ENCODE measurements at places on chromosomes 5 and 9.

GRCh38 chr5:58211441-58211840 lies 248.4 kb downstream of the PLK2 start:
- DNase-seq: no peak

DNA sequence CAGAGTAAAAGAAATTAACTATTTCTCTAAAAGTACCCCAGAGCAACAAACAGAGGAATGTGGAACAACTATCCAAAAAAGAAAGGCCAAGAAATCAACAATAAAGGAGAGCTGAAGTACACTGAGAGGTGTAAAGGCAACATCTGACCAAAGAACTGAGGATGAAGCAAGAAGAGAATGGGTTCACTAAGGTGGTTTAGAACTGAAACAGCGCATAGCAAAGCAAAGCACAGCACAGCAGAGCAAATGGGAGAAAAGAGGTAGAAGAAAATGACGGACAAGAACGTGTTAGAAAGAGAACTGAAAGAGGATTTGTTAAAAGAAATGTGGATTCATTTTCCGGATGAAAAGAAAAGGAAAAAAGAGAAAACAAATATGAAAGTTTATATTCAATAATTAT lies 25.8 kb downstream of the RFX3 start:
- no peak for DNase-seq

DNA sequence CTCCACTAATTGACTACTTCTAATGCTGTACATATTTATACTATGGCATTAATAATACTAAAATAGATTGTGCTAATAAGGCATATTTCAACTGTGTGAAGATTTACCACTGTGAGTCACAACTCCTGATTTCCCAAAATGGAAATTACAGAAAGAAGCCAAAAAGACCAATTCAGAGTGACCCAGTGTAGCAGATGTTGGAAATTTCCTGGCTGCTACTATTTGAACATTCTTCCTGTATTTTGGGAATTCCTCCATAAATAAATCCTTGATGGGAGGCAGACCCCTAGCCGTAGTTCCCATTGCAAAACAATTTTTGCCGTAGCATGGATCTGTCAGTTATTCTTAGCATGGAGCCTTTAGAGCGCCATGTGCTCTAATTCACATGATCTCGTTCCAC lies 11.4 kb upstream of the PRUNE2 start:
- DNase-seq: no peak

- no peak for DNase-seq
Observed at GRCh38 chr5:38291355-38291754, 33.0 kb downstream of the EGFLAM start.

- no peak for DNase-seq
Observed at GRCh38 chr9:133707065-133707762, 30.9 kb downstream of the SARDH start.

- no peak for DNase-seq
Observed at GRCh38 chr9:126697330-126697729, 83.6 kb downstream of the LMX1B start.

DNA sequence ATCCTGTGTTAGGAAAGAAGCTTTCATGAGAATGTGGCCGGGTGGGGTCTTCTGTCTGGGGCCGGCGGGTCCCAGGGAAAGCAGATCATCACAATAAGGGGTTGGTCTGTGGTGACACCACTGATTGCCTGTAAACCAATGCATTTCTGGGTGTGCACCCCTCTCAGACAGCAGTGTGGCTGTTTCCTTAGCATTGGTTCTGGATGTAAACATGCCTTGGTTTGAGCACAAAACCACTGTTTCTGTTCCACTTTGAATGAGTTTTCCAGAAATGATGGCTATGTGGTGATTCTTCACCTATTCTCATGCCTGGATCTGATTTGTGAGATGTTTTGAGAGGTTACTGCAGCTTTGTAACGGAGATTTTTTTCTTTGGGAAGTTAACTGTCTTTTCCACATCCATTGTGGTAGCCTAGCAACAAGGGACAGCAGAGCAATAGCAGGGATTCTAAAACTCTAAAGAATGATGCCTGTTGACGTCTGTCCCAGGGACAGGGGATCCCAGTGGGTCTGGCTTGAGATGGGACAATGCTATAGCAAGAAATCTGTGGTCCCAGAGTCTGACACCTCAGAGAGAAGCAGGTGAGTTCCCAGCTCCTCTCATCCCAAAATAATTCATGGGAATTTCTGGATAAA lies at the start of gene CCDC192:
TSS of gene CCDC192 (plus strand) at position 466 of the 636 bp plus-strand sequence. CDS start at position 521, 55 bp downstream.
- no peak for DNase-seq

GRCh38 chr9:132588501-132589147 lies 6.2 kb downstream of the BARHL1 start:
- no peak for DNase-seq

DNA sequence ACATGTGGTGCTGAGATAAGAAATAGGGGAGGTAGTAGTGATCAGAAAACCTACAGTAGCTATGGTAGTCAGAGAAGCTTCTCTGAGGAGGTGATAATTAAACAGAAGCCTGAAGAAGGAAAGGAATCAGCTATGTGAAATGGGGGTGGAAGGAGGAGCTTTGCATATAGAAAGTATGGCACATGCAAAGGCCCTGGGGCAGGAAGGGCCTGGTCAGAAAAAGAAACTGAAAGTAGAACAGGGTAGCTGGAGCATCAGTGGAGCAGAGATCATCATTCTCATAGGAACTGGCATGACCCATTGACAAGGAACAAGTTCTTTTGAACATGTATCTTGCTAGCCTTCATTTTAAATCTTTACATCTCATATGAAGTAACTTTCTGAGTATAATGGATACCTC lies 80.7 kb upstream of the ADRA1B start:
- no peak for DNase-seq

DNA sequence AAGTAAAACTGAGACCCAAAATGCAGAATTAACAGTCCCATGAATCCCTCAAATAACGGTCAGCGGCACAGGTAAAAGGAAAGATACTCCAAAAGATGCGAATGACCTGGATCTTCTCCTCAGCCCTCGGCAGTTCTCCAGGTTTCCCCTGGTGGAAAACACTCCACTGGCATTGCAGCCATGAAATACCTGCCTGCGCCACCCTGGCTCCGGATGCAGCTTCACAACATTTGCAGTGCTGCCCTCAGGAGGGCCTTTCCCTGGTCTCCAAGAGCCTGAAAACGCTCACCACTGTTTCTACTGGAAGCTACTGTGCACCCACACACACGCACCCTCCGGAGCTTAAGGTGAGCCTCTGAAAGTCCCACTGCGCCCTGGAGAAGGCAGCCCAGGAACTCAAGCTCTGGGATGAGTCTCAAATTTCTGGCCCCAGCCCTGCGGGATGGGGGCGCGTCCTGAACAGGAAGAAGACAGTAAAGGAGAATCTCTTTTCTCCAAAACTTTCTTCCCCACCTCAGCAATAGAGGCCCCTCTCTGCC lies 612 bp downstream of the UGT3A2 start:
- DNase-seq: no peak

- DNase-seq: no peak
Observed at GRCh38 chr9:22307013-22307711, 139.5 kb upstream of the DMRTA1 start.

GRCh38 chr5:91381774-91382359 lies 1.2 kb downstream of the ARRDC3 start:
- peak; percentile 66 for DNase-seq

- DNase-seq: no peak
Observed at GRCh38 chr5:142821733-142822487, 51.7 kb downstream of the ARHGAP26 start.

GRCh38 chr9:129289131-129289731 lies 111.2 kb upstream of the IER5L start:
- DNase-seq: no peak

- DNase-seq: no peak
Observed at GRCh38 chr5:180491496-180491895, 2.7 kb upstream of the CNOT6 start.

DNA sequence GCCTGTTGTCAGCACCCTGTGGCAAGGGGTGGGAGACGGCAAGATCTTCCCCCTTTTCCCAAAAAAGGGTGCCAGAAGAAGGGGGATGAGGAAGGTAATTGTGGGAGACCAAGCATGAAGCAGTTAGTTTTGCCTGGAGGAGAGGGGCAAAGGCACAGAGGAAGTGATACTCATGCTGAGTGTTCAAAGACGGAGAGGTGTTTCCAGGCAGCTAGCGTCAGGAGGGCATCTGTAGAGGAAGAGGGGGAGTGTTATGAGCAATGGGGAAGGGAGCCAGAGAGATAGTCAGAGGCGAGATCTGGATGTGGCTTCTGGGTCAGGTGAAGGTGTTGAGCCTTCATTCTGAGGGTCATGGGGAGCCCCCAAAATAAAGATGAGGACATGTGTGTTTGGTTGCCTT lies 26.9 kb upstream of the ADAM19 start:
- DNase-seq: peak; percentile 35

DNA sequence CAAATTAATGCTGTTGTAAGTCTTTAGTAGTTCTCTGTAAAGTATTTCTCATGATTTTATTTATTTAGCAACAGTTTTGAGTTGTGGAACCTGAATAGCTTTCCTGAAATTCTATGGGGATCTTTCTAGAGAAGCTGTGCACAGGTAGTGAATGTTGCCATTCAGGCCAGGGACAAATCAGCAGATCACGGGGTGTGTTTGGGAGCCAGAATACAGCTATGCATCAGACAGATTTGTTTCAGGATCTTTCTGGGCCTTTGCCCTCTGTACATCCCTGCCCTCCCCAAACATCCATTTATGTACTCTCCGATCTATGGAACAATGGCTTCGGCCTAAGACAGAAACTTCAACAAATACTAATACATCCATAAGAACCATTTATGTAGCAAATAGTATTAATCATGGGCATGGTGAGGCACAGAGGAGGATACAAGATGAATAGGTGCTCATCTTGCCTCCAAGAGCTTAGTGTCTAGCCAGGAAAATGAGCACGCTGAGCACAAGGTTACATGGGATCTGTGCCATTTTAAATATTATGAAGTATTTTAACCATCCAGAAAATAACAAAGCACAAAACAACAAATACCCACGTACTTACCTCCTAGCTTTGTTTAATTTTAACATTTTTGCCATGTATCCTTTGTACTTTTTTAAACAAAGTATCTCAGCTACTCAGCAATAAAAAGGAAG lies 13.1 kb downstream of the ARHGEF37 start:
- no peak for DNase-seq

DNA sequence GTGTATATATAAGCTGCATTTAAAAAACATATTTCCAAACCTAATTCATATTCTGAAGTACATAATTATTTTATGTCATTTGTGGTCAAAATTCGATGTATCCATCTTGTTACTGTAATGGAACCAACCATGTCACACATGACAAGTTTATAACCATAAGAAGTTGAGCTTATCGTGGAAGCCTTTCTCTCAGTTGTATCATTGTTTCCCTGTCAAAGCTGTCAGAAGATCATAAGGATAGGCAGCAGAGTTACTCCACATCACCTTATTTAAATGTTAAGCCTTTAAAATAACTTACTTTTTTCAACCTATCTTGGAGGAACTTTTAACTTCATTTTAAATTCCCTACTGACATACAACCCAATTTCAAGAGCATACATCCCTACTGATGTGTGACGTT lies 841.5 kb downstream of the PTPRD start:
- no peak for DNase-seq

- DNase-seq: no peak
Observed at GRCh38 chr5:52356311-52356918, 431.3 kb upstream of the ITGA1 start.

GRCh38 chr9:105678163-105678562 lies 15.9 kb downstream of the TAL2 start:
- DNase-seq: no peak

GRCh38 chr9:114178756-114179450 lies 23.6 kb downstream of the COL27A1 start:
- no peak for DNase-seq

DNA sequence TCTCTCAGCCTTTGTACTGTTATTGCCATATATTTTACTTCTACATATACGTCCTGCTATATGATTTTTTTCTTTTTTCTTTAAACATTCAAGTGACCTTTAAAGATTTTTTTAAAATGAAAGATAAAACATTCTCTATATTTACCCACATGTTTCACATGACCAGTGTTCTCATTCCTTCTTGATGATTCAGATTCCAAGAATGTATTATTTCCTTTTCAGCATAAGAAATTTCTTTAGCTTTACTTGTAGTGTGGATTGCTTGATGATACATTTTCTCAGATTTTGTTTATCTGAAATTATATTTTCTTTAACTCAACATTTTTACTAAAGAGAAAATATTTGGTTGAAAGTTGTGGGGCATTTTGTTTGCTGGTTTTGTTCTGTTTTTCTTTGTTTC lies 792.1 kb downstream of the BRINP1 start:
- no peak for DNase-seq

GRCh38 chr5:87300744-87301143 lies 33.1 kb downstream of the RASA1 start:
- DNase-seq: peak; percentile 45

DNA sequence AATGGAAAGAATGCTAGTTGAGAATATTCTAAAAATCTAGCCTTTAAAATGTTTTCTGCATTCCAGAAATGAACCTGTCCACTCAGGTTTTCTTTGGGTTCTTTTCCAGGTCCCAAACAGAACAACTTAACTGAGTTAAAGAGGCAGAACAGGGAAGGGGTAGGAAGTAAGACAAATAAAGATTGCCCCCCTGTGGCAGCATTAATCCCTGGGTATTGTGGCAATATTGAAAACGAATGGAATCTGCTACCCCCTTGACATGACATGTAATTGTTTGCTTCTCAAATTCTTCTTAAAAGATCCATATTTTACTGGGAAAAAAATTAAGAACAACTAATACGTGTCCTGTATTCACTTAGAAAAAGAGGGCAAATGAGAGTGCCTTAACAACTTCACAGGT lies 9.3 kb upstream of the RBM22 start:
- DNase-seq: no peak

DNA sequence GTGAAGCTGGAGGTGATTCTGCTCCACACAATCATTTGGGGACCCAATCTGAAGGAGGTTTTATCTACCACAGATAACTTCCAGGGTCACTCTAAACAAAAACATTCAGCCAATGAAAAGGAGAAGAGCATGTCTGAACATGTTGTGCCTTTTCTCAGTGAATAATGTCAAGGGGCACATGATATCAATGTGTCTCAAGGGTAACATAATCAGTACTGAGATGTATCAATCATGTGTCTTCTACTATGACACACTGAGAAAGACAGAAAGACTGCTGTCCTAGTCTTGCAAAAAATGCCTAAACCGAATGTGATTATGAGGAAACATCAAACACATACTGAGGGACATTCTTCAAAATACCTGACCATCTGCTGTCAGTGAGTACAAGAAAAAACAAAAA lies 25.4 kb upstream of the RASA1 start:
- no peak for DNase-seq

GRCh38 chr5:53507013-53507412 lies 26.6 kb downstream of the FST start:
- no peak for DNase-seq

- DNase-seq: no peak
Observed at GRCh38 chr5:66987126-66987525, 209.5 kb downstream of the CD180 start.

GRCh38 chr9:120890320-120891244 lies 13.6 kb upstream of the PHF19 start:
- no peak for DNase-seq
